ENCODE measurements at places on chromosomes 4 and X.

DNA sequence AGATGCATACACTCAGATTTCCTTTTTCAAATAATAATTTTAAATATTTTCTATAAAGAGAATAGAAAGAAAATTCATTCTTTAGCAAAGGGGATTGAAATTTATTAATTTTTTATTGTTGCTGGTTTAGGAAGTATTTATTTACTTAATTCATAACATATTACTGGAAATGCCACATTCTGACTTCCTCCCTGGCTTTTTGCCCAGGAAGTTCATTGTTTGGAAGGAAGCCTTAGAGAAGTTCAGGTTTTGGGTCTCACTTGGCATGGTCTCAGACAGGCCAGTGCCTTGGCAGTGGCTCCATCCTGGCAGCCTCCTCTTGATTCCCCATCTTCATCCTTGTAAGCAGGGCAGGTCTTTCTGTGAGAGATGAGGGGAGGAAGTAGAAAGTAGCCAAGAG lies 50.5 kb downstream of the IL15 start:
- no peak for DNase-seq

- DNase-seq, result no peak
Observed at GRCh38 chr4:174794543-174795094, 34.4 kb downstream of the GLRA3 start.

DNA sequence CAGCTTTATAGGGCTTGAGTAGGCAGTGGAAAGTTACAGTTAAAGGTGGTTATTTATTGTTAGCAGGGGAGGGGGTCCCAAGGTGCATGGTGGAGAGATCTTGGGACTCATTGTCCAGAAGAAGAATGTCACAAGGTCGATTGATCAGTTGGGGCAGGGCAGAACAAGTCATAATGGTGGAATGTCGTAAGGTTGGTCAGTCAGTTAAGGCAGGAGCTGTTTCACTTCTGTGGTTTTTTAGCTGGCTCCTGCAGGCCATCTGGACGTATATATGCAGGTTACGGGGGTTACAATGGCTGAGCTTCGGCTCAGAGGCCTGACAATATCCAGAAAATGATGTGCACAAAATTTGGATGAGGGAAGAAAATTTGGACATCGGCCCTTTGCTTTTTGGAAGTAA lies 7.1 kb downstream of the OFD1 start:
- DNase-seq, result no peak

DNA sequence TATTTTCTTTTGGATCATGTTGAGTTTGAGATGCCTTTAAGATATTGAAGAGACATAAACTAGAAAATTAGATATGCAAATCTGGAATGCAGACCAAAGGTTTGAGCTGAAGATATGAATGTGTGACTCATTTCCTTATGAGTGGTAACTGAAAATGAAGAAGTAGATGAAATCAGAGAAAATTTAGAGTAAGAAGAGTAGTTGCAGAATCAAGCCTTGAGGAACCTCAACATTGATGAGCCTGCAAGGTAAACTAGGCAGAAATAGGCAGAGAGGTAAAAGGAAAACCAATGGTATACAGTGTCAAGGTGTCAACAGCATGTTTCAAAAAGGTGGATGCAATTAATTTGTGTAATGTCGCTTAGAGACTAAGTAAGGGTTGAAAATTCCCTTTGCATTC lies 142.8 kb downstream of the MOSPD2 start:
- DNase-seq, result no peak

DNA sequence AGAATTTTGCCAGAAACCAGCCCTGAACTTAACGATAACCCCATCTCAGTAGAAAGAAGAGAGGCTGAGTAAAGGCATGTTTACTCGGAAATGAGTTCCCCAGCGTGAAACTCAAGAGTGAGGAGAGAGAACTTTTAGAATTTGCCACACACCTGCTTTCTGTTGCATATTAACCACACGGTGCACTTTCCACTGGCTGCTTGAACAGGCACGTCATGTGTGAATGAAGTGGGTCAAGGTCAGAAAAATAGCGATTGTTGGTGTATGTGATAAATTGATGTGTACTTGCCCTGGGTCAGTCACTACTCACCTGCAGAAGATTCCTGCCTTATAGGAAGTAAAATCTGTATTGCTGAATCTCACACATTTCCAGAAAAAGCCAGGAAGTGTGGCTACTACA lies 395.7 kb downstream of the TRIML1 start:
- DNase-seq, result no peak

DNA sequence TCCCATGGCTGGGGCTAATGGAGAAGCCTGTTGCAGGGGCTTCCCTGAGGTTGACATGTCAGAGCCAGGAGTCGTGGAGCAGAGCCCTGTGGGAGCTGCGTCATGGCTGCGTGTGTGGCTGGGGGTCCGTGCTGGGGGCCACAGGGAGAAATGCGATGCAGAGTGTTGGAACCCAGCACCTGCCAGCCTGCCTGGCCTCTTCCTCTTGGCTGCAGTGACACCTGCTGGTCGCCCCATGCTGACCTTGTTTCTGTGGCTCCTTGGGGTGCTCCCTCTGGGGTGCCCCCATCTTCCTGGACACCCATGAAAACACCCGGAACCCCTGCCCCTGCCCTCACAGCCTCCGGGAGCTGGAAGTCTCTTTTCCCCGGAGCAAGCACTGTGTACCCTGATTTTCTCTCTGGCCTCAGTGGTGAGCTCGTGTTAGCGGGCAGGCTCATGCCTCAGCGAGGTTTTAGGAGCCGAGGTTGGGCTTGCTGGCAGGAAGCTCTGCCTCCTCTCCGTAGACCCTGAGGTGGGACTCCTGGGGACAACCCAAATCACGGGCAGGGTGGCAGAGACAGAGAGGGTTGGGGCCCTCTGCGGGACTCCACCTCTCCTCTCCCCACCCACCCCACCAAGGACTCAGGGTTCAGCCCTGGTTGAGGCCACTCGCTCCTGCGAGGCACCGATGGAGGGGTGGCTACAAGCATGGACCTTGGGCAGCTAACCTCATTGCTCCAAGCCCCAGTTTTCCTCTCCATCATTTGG lies 103.7 kb downstream of the SORCS2 start:
- DNase-seq, result no peak

GRCh38 chrX:33252306-33252825 lies 41.0 kb upstream of the DMD start:
- DNase-seq, result no peak
